ENCODE measurements at places on chromosomes 2 and 18. TPM values are rescaled to one million over a fixed set of nuclear protein-coding genes. Genes with fewer than 3 reads are reported as not detected.

GRCh38 chr2:226020176-226020575, 620.7 kb downstream of the NYAP2 start:
- no peak for DNase-seq

GRCh38 chr2:127675331-127676261, at the start of gene LIMS2:
LIMS2 (minus strand) TSS chr2:127675530; CDS start chr2:127675024, 506 bp downstream.
- DNase-seq: no peak

- DNase-seq: no peak
Measured at GRCh38 chr18:40956213-40956612, 998.8 kb upstream of the PIK3C3 start.

DNA sequence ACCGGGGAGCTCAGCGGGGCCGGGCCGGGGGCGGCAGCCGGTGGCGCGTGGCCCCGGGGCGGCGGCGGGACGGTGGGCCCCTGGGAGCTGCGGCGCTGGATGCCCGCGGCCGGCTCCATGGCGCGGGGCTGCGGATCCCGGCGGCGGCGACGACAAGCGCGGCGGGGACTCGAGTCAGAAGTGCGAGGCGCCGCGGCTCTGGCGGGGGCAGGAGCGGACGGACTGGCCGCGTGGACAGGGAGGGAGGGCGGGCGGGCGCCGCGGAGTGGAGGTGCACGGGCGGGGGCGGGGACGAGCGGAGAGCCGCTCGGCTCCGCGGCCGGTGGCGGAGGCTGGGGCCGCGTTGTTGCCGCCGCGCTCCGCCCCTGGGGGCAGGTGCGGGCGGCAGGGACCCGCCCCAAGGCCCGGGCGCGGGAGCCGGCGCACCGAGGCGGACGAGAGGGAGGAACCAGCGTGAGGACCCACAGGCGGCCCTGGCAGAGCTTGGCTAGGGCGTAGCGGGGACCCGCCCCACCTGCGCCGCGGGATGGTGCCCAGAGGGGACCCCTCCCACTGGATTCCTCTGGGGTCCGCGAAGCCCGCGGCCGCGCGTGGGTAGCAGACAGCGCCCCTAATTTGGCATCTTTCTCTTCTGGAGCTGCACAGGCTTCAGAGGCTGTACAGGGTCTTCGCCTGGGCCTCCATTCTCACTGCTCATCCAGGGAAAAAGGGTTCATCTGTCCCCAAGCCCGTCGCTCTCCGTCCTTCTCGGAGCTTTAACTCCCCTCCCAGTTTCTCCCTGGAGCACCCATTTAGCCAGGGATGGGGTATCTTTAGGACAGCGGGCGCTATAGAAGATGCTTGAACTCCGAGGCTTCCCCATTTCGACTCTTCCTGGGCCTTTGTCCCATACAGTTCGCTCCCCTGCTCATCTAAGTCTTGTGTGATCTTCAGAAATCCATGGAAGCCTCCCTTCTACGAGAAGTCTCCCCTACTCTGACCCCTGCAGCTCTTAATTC, at the start of gene TMEM163:
Gene TMEM163 (minus strand): TSS at position 184 of the 998 bp plus-strand sequence.
- DNase-seq: peak; percentile 58

- DNase-seq: no peak
Measured at GRCh38 chr18:48292229-48292628, 117.0 kb downstream of the ZBTB7C start.

DNA sequence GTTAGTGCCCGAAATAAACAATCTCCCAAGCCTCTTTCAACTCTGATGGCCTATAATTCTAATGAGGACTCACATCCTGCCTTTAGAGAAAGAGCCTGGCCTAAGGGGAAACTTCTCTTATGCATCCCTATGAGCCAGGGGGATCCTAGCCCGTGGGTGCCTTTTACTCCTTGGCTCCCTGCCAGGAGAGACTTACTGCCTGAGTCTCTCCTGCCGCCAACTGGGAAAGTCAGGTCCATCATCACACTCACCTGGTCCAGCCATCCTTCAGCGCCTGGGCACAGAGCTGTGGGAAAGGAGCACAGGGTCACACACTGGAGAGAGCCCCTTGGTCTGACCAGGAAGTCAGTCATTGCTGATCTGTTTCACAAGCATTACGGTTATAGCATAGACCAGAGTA, 24.1 kb downstream of the ENOSF1 start:
- DNase-seq: no peak

DNA sequence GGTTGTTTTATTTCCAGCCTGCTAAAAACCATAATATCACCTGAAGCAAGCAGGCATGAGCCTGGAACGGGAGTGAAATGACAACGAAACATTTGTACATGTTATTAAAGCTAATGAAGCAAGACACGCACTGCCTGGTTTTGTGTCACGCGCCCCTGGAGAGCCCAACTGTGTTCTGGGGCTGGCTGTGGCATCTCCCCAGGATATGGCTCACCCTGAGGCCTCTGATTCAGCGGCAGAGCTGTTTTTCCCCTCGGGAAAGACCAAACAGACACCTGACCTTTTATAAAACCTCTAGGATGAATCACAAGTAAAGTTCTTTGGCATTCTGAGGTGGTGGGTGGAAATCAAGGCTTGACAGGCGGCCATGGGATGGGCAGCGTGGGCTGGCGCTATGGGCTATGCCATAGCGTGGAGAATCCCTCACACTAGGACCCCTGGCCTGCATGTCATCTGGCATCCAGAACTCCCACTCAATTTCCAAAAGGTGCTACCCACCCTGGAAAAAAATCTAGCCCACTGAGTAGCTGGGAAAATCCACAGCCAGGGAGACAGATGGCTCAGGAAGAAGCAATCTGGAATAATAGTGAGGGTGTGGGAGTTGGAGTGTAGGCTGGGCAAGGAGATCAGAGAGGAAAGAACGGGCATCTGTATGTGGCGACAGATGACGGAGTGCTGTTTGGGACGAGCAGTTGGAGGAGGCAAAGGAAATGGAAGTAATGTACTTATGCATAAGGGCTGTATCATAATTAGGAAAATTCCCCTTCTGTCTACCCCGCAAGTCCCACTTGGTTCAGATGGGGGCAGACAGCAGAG, 262.0 kb downstream of the AFF3 start:
- no peak for DNase-seq

DNA sequence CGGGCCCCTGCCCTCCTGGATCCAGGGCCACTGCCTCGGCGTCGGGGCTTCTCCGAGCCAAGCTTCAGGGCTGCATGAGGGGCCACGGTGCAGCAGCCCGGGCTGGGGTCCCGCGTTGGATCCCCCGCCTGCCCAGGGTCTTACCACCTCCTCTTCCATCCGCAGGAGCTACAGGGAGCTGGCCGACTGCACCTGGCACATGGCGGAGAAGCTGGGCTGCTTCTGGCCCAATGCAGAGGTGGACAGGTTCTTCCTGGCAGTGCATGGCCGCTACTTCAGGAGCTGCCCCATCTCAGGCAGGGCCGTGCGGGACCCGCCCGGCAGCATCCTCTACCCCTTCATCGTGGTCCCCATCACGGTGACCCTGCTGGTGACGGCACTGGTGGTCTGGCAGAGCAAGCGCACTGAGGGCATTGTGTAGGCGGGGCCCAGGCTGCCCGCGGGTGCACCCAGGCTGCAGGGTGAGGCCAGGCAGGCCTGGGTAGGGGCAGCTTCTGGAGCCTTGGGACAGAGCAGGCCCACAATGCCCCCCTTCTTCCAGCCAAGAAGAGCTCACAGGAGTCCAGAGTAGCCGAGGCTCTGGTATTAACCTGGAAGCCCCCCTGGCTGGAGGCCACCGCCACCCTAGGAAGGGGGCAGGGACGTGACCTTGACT, 52.1 kb downstream of the RAMP1 start:
- DNase-seq: no peak

DNA sequence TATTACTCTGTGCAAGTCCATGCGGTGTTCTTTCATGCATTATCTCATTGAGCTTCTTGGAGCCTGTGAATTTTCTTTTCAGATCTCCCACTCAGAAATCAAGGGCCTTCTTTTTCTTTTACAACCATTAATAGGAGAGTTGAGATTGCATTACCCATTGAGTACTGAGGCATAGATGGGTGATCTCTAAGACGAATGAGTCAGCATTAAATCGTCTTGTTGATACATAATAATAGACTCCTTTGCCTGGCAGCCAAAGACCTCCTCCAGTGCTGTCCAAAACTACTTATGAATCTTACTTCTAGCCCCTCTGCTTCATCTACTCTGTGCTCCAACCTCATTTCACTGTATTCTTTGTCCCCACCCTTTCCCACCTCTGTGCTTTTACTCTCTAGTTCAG, 180.5 kb downstream of the AGPS start:
- no peak for DNase-seq

DNA sequence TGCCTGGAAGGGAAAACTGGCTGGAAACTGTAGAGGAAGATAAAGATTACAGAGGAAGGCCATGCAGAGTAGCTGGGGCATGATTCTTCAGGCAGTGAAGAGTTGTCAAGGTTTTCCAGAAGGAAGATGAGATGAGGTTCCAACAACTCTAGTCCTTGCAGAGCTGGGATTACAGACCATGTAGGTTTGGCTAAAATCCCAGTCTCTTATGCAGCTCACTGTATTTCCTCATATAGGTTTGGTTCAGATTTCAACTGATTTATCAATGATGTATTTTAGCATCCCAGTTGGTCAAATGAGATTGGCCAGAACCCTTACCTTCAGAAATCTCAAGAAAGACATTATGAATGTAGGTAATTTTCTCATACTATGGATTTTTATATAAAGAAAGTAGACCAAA, 16.4 kb downstream of the FAP start:
- DNase-seq: no peak

DNA sequence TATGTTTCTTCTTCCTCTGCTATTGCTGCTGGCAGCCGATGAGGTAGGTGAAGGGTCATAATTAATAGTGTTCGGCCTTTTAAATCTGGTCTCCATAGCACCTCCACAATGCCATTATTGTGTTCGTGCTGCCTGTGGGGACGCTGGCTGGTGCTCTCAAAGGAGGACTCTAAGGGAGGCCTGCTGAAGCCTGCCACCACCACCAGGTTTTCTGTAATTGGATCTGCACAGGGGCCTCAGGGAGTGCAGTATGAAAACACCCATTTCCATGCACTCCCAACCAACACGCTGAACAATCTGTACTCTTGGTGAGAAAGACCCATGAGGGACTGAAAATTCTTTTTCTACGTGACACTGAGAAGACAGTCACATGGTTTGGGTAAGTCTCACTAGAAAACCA, 17.6 kb upstream of the CLIP4 start:
- no peak for DNase-seq

GRCh38 chr2:55986001-55986400, 62.4 kb upstream of the EFEMP1 start:
- DNase-seq: no peak

GRCh38 chr2:191150600-191151330, at the start of gene STAT4:
STAT4 (minus strand) TSS chr2:191150994; CDS start chr2:191148203, 2,791 bp downstream.
- peak; percentile 80 for DNase-seq

- DNase-seq: no peak
Measured at GRCh38 chr18:63040788-63041410, 278.7 kb downstream of the BCL2 start.

GRCh38 chr2:162243715-162244114, 470 bp upstream of the FAP start:
- DNase-seq: no peak

DNA sequence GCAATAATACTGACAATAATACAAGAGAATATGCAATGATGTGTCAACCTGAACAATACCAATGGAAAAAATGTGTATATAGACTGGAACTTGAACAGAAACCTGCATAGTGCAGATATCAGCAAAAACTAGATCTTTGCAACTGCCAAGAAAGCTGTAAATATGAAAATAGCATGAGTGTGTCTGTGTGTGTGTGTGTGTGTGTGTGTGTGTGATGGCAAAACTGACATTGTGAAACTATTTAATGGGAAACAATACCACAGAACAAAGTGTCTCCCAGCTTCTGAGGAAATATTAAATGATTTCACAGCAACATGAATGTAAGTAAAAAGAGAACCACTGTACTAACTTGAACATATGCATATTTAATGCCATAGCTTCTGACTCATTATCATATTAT, 558.2 kb upstream of the LINC00305 start:
- DNase-seq: no peak

DNA sequence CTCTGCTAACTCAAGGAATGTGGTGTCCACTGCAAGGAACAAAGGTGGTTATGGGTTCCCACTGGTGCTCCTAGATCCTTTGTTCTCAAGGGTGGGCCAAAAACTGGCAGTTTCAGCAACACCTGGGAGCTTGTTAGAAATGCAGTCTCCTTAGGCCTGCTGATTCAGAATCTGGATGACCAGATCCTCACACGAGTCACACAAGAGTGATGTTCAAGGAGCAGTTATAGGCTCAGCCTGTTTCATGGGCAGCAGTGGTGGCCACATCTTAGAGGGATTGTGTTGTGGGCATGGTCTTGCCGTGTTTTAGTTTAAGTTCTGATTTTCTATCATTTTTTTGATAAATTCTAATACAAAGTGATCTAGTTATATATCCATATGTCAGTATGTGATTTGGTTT, 28.7 kb upstream of the MGAT5 start:
- no peak for DNase-seq

DNA sequence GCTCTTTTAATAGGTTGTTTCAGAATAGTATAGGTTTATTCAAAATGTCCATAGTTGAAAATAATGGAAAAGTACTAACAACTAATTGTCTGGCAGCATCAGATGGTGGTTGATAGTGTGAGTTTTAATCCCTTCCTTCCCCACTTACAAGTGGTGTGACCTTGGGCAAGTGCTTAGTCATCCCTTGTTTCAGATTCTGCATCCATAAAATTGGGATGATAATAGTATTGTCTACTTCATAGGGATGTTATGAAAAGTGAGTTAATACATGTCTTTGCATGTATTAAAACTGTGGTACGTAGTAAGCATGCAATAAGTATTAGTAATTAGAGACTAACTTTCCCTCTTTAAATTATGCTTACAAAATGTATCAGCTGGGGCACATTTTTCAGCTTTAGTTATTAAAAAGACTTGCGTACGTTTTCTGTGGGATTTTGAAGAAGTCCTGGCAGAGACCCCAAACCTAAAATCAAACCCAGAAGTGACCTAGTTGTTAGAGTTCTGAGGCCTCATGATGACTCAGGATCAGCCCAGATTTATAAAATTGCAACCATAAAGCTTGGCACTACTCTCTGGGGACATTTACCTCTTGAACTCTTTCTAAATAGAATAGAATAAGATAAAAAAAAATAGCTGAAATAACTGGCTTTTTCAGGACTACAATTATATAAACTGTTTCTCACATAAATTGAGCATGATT, 8.6 kb downstream of the ITGA4 start:
- DNase-seq: no peak

EMILIN2 gene
- 24.0 TPM for total RNA-seq

CD207 gene
- total RNA-seq: not detected

MYCN gene
- total RNA-seq: 94.3 TPM

CIDEA gene
- not detected for total RNA-seq

HJURP gene
- 1.9 TPM for total RNA-seq

MTX2 gene
- 8.6 TPM for total RNA-seq

PELI1 gene
- total RNA-seq: 11.8 TPM

GALNT5 gene
- 0.27 TPM for total RNA-seq

GPR45 gene
- not detected for total RNA-seq

NAT8 gene
- 0.27 TPM for total RNA-seq

MAL gene
- total RNA-seq: 0.54 TPM

CABYR gene
- not detected for total RNA-seq

UPP2 gene
- total RNA-seq: not detected

GAL3ST2 gene
- 3.8 TPM for total RNA-seq

DNAJC5G gene
- total RNA-seq: not detected

LRRC30 gene
- not detected for total RNA-seq

CPSF3 gene
- 31.5 TPM for total RNA-seq
